CD4-positive, alpha-beta T cell (primary cell): ENCODE measurements at places on chromosomes 3 and 15.

DNA sequence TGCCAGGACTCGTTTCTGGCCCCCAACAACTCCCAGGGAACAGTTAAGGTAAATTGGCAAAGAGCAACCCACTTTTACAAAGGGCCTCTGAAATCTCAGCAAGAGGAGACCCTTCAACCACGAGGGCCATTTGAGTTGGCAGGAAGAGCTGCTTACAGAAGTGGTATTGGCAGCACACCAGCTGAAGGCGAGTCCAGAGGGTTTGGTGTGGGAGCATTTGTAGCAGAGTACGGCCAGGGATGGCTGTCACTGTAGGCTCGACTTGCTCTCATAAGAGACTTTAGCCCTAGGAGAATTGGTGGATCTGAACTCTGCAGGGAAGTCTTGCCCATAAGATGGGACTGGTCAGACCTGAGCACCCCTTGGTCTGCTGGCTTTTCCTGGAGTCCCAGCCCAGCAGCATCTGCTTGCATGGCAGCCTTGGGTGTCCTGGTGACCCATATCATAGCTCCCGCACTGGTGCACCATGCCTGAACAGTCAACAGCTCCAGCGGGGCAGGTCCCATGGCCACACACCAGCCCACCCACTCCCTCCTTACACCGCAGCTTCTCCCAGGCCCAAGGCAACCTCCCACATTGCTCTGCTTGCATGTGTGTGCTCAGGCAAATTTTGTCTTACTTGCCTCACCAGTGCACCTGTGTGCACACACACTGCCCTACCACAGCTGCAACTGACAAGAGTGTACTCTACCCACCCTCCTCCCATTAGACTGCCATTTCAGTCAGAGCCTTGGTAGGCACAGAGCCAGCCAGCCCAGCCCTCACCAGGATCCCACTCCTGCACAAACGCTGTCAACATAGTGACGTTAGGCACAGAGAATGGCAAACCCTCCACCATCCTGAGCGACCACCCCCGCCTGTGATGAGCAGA, 861.6 kb upstream of the DPPA4 start:
- DNase-seq: no peak

GRCh38 chr3:39631136-39631535, 163.7 kb downstream of the MOBP start:
- DNase-seq: no peak

DNA sequence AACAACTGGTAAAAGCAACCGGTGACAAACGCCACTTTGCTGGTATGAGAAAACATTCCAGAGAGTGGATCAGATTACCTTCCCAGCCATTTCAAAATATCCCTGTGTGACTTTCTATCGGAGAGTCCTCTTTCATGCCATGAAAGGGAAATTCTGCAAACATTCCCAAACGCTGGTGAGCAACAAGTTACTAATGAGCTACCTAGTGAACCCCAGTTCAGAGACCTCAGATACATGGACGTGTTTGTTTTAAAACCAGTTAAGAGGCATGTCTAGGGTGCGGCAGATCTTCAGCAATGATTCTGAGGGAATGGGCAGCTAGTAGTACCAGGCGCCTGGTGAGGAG, 418.2 kb upstream of the NR2F2 start:
- no peak for DNase-seq

DNA sequence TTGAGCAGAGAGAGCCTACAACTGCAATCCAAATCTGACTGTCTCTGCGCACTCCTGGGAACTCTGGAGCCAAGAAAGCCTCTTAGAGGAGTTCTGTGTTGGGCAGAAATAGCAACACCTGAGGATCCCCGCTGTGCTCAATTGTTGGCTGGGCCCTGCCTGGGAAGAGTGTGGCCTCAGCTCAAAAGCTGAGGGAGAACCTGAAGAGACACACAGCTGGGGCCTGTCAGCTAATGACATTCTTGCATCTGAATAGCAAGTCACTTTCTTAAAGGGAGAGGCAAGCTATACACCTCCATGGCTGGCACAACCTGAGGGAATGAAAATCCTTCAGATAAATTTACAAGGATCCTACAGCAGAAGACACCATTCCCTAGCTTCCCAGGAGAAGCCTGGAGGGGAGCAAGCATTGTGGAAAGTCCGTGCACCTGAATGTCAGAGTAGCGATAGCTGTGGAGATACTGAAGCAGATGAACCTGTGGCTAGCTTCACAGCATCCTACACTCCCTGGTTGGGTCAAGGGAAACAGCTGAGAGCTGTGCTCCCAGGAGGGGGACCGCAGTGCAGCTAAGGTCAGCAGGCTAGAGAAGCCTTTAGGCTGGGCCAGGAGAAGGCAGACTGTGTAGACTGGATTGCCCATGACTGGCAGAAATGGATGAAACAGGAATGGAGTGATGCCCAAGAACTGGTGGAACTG, 159.9 kb upstream of the PFN2 start:
- DNase-seq: no peak

DNA sequence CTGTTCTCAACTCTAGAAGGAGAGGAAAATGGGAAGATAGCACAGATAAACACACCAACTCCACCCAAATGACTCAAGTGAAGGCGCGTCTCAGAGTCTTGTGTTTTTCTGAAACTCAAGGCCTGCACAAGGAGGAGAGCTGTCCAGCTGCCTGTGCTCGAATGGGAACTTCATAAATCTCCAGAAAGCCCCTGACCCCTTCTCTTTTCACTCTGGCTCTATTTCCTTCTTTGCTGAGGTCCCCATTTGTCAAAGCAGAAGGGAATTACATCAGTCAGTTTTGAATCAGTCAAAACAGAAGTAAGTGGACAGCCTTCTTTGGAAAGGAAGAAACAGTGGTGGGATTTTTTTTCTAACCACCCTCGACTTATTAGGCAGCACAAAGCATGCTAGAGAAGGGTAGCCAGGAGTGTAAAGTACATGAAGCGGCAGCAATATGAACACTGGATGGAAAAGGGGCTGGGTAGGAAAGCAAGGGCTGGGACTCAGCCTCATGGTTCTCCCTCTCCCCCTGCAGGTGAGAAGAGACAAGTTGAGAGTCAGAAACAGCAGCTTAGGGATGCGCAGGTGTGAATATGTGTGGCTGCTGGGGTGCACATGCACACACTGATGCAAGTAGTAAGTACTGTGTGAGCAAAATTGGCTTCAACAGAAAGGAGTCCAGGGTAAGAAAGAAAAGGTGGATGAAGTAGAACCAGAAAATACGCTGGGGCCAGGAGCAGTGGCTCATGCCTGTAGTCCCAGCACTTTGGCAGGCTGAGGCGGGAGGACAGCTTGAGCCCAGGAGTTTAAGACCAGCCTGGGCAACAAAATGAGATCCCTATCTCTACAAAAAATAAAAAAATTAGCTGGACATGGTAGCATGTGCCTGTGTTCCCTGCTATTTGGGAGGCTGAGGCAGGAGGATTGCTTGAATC, 36.6 kb upstream of the MAGEF1 start:
- DNase-seq: peak; percentile 40
